Esophagus squamous epithelium (tissue), 5 donors: ENCODE measurements at places on chromosomes 6 and 20.

- no peak for DNase-seq
These were observed 20.0 kb upstream of the VNN1 start for GRCh38 chr6:132733814-132734213.

- DNase-seq, result no peak
These were observed 45.8 kb downstream of the NOL7 start for GRCh38 chr6:13660893-13661292.

DNA sequence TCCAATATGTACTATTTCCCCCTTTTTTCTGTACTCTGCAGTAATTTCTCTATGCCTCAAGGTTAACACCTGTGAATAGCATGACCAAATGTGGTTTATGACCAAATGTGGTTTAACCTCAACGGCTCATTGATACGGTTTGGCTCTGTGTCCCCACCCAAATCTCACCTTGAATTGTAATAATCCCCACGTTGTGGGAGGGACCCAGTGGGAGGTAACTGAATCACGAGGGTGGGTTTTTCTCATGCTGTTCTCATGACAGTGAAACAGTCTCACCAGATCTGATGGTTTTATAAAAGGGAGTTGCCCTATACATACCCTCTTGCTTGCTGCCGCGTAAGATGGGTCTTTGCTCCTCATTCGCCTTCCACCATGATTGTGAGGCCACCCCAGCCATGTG, 18.7 kb downstream of the DEK start:
- DNase-seq, result no peak

- DNase-seq, result no peak
These were observed 460.1 kb upstream of the MANEA start for GRCh38 chr6:95117236-95117635.

- DNase-seq, result no peak
These were observed 116.3 kb downstream of the PCSK2 start for GRCh38 chr20:17343091-17343490.

DNA sequence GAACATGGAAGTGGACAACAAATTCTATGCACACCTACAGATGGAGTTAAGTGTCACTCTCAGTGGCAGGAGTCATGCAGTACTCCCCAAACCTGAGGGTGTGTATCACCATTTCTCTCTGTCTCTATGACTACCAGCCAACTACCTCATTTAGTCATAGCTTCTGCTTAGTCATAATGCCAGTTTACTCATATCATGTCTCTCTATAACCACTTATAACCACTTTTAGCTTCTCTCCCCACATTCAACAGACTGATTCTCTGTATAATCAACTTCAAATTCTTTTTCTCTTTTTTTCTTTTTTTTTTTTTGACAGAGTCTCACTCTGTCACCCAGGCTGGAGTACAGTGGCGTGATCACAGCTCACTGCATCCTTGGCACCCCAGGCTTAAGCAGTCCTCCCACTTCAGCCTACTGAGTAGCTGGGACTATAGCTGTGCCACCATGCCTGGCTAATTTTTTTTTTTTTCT, 13.8 kb upstream of the GTF3C6 start:
- DNase-seq, result no peak

- DNase-seq, result no peak
These were observed 33.4 kb downstream of the HSF2 start for GRCh38 chr6:122432816-122433215.

DNA sequence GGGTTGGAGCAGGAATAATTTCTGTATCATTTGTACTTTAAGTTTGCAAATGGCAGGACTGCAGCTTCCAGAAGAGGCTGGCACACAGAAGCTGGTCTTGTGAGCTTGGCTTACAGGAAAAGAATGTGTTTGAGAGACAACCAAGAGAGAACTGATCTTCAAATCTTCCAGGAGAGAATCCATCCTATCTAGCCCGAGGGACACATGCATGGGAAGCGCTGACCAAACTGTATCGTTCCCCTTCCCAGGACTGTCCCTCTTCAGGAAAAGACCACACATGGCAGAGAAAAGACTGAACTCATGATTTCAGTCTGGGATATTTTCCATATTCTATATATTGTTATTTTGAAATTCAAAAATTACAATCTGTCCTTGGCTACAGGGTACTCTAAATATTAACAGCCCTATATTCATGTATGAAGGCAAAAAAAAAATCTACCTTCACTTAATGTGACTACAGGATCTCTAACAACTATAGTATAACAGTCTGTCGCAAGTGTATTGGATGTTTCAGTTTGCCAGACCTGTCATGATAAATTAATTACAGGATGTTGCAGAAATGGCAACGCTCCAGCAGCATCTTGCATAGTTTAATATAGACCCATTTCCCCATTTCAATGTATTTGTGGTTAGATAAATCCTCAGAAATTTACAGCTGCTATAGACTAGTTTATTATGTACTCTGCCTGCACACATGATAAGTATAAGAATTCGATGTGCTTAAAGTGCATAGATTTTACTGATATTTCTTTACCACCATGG, 99.4 kb downstream of the MYB start:
- no peak for DNase-seq

DNA sequence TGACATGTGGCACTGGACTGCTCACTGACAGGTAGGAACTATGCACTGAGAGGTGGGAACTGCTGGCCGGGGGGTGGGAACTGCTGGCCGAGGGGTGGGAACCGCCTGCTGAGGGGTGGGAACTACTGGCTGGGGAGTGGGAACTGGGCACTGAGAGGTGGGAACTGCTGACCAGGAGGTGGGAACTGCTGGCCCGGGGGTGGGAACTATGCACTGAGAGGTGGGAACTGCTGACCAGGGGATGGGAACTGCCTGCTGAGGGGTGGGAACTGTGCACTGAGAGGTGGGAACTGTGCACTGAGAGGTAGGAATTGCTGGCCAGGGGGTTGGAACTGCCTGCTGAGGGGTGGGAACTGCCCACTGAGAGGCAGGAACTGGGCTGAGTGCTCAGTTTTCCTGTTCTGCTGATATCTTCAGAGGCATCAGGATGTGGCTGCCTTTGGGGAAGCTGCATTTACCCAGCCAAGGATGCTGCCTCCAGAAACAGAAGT, 90.2 kb downstream of the THBS2 start:
- no peak for DNase-seq

- no peak for DNase-seq
These were observed 885.2 kb downstream of the EPHA7 start for GRCh38 chr6:92534109-92534508.

DNA sequence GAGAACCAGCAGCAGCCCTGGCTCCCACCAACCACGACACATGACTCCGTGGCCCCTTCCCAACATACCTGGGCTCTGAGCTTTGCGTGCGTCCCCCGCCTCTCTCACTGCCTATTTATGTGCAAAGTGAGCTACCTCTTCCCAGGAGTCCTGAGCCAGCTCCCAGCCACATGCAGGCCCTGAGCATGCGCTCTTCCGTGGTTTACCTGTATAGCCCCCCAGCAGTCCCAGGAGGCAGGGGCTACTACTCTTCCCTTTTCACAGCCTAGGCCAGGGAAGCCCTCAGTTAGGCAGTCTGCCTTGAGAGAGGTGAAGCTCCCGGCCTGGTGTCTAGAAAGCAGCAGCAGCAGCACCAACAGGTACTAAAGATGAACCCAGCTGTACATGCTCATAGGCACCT, 114.8 kb upstream of the CDYL start:
- no peak for DNase-seq

DNA sequence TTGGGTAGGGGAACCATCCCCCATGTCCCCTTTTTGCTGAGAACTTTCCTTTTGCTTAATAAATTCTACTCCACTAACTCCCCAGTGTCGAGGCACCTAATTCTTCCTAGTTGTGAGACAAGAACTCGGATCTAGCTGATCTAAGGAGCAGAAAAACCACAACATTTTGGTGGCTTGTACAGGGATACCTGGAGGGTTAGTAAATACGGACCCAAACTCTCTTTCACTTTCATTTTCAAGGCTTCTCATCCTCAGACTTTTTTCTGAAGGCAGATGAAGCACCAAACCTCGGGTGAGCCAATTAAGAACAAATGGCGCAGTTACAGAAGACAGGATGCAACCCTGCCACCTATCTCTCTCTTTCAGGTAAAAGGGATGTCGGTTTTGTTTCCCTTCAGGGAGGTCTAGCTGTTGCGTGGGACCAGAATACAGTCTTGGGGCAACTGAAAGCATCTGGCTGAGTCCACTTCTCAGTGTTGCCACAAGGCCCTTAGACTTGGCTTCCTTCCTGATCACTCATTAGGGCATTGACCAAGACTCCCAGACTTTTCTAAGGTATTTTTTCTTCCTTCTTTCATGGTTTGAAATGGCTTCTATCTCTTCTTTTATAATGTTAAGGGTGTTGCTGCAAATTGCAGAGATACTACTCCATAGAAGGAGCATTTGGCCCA, 11.1 kb upstream of the HTR1B start:
- no peak for DNase-seq

- DNase-seq, result no peak
These were observed 299.1 kb upstream of the KCNQ5 start for GRCh38 chr6:72322771-72323170.

DNA sequence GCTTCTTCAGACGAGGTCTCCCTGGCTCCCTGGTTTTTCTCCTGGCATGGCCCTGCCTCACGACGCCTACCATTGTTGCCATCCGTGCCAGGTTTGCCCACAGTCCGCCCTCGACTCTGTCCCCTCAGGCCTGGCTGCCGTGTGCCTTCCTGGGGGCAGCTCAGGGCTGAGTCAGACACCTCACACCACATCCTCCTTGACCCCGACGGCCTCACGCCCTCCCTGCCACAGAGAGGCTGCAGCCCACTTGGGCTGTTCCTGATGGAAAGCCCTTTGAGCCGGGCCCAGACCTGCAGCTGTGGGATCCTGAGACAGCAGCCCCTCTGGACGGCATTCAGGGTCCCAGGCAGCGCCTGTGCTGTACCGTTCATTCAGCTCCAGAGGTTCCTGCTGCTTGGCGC, 108.3 kb downstream of the PSMB1 start:
- DNase-seq, result no peak

- DNase-seq, result no peak
These were observed 162.7 kb downstream of the RALGAPA2 start for GRCh38 chr20:20549704-20550103.

DNA sequence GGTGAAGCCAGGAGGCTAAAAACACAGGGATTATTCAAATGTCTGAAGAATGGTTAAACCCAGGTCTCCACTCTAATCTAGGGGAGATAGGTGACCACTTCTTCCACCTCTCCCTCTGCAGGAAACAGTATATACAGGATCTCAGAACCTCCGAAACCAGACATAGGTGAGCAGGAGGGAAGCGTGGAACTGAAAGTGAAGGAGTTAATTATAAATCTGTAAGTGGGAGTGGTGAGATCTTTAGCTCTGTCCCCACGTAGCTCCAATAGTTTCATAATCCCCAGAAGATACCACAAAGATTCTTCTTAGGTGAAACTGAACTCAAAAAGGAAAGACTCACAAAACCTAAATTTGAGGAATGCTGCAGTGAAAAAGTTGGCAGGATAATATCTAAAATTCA, 76.8 kb downstream of the THEMIS start:
- no peak for DNase-seq

- no peak for DNase-seq
These were observed 21.2 kb downstream of the NEDD9 start for GRCh38 chr6:11211254-11211653.

DNA sequence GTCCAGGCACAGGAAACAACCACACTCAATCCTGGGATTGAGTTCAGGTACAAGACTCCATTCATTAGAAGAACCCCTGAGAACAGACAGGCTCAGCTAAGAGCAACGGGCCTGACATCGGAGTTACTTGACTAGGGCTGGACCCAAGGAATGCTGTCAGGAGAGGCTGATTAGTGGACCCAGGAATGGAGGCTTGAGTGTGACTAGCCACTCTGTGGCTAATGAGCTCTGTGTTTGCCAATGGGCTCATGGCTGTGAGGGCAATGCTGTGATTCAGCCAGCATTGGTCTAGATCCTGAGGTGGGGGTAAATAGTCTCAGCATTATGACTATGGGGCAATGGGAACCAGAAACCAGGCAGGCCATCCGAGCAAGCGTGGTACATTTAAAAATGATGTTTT, 71.8 kb downstream of the RIOK1 start:
- no peak for DNase-seq

- DNase-seq, result no peak
These were observed 94.0 kb upstream of the IFNGR1 start for GRCh38 chr6:137313211-137313610.
